Fibroblast of skin of abdomen (primary cell): ENCODE measurements at places on chromosomes 11 and 22.
A peak's percentile ranks its signal among the peaks of the same experiment; 100 is the strongest.

- peak; percentile 10 for DNase-seq
Measured at GRCh38 chr11:9660886-9661285, 3.0 kb upstream of the SWAP70 start.

DNA sequence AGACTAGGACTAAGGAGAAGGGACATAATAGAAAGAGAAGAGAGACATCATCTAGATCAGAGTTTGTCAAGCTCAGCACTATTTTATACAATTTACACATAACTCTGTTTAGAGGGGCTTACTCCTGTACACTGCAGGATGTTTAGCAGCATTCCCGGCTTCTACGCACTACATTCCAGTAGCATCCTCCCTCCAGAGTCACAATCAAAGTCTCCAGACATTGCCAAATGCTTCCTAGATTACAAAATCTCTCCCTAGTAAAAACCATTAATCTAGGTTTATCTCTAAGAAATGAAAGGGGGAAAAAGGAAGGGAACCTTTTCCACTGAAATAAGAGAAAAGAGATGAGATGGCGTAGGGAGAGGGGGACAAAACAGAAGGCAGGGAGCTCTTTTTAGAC lies 4.0 kb downstream of the USP28 start:
- no peak for DNase-seq

- DNase-seq, result no peak
Measured at GRCh38 chr22:50192436-50193204, 6.9 kb downstream of the TRABD start.

GRCh38 chr22:33302049-33302545 lies 243.9 kb upstream of the SYN3 start:
- DNase-seq, result peak; percentile 59

- DNase-seq, result peak; percentile 66
Measured at GRCh38 chr22:39471381-39472141, 14.7 kb downstream of the MGAT3 start.
